Stimulated activated CD4-positive, alpha-beta T cell treated with anti-CD3 and anti-CD28 coated beads, Interleukin-15, amount 100 ng/mL, for 1 hour (primary cell): ENCODE measurements at places on chromosomes 7 and 10.

- no peak for DNase-seq
Observed at GRCh38 chr7:100860702-100861615, 6.2 kb upstream of the TRIP6 start.

DNA sequence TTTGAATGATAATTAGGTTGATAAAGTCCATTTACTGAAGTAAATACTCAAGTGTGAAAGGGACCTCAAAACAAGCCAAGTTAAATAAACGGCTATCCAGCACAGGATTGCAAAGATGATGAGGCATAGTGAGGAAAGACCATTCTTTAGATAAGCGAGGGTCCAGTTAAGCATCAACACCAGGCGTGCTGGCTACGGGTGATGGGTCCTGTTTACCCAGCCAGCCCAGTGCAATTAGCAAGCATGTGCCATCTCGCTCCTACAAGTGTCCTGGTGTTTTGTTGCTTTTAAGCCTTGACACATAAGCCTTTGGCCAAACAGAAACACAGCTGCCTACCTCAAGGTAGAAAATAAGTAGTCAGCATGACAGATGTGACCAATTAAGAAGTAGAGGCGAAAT, 7.1 kb downstream of the NEBL start:
- no peak for DNase-seq

DNA sequence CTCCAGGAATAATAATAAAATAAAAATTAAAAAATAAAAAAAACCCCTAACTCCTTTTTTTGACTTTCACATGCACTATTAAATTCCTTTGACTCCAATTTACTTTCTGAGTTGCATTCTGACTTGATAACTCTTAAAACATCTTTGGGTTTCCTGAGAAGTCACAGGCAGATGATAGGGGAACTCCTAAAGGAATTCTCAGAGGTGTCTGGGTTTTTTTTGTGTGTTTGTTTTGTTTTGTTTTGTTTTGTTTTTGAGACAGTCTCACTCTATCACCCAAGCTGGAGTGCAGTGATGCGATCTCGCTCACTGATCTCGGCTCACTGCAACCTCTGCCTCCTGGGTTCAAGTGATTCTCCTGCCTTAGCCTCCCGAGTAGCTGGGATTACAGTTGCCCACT, 52.7 kb upstream of the APBB1IP start:
- DNase-seq, result no peak

- no peak for DNase-seq
Observed at GRCh38 chr7:74380720-74381119, 73.0 kb upstream of the GTF2IRD1 start.

- DNase-seq, result no peak
Observed at GRCh38 chr10:104325436-104326435, 12.5 kb downstream of the ITPRIP start.

GRCh38 chr7:136229790-136230189, 252.6 kb upstream of the MTPN start:
- DNase-seq, result no peak

GRCh38 chr7:685540-685939, 41.0 kb upstream of the DNAAF5 start:
- no peak for DNase-seq

DNA sequence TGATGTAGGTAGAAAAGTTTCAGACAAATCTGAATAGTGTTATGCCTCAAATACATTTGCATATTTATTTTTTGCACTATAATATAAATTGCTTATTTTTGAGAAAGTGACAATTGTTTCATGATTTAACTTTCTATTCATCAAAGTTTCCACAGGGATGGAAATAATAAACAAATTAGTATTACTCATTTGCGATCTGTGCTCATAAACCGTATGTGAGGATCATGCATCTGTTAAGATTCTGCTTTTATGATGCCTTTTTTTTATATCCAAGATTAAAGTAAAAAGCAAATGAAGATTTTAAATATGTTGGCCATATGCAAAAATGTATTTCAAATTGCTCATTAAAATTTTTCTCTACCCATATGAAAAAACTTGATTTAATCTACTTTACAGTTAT, 45.2 kb upstream of the CAV2 start:
- DNase-seq, result no peak

GRCh38 chr10:126939706-126940105, 34.5 kb downstream of the DOCK1 start:
- no peak for DNase-seq

- no peak for DNase-seq
Observed at GRCh38 chr7:11835260-11835659, 3.3 kb upstream of the THSD7A start.

DNA sequence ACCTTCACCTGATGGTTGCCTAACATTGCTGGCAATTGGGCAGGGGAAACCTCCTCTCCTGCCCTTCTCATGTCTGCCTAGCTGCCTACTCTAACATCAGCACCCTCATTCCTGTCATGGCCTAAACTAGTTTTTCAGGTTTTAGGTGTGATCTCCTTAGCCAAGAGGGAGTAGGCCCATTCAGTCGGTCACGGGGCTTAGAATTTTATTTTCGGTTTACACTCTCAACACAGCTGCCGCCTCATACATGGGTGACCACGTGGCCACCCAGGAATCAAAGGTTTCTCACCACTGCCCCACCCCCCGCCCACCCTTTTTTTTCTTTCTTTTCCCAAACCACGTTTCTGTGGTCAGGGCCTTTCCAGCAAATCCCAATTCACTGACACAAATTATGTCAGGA, 97.2 kb downstream of the RALA start:
- DNase-seq, result no peak

GRCh38 chr7:157373493-157373892, 36.7 kb downstream of the DNAJB6 start:
- DNase-seq, result no peak

- DNase-seq, result no peak
Observed at GRCh38 chr7:44575054-44575453, 1.3 kb upstream of the DDX56 start.

DNA sequence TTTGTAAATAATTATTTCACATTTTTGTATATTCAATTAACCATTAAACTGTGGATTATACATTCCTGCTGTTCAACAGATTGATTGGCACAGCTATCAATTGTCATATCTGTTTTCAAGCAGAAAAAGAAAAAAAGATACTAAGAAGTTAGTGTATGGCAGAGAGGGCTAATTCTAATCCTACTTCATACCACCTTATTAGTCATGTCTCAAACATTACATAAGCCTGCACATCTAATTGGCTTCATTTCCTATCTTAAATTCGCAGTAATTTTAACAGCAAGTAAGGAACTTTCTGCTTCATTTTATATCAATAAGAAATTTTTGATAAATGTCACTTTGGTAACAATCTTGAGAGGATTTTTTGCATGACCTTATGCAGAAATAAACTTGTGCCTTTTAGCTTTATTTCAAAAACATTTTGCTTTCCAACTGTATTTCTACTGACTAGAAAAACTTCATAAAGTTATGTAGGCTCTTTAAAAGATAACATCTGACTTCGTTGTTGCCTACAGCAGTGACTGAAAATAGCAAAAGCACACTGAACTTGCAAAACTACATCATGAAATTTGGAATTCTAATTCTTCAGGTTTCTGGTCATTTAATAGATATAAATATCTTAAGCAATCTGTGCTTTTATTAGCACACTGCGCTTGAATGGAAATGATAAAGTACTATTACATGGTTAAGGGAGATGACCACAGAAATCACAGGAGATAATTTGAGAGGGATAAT, 111.5 kb downstream of the SEMA3C start:
- no peak for DNase-seq

DNA sequence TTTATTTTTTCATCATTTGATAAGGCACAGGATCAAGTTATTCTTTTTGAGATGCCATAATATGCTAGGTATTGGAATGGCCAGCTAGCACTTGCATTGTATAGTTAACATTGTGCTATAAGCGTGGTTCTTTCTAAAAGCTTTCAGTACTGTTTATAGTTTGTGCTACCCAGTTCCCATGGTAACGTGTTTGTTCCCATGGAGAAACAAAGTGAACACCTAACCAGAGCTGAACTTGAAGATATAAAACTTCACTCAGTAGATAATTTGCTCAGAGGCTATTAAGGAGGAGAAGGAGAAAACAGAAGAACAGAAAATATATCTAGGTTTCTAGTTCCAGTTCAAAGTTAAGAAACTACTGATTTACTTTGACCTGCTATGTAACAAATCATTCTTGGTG, 23.6 kb upstream of the ITGB8 start:
- DNase-seq, result no peak

- no peak for DNase-seq
Observed at GRCh38 chr7:100137851-100138760, 10.6 kb upstream of the LAMTOR4 start.

- DNase-seq, result no peak
Observed at GRCh38 chr10:44581996-44582395, 197.1 kb upstream of the CXCL12 start.

DNA sequence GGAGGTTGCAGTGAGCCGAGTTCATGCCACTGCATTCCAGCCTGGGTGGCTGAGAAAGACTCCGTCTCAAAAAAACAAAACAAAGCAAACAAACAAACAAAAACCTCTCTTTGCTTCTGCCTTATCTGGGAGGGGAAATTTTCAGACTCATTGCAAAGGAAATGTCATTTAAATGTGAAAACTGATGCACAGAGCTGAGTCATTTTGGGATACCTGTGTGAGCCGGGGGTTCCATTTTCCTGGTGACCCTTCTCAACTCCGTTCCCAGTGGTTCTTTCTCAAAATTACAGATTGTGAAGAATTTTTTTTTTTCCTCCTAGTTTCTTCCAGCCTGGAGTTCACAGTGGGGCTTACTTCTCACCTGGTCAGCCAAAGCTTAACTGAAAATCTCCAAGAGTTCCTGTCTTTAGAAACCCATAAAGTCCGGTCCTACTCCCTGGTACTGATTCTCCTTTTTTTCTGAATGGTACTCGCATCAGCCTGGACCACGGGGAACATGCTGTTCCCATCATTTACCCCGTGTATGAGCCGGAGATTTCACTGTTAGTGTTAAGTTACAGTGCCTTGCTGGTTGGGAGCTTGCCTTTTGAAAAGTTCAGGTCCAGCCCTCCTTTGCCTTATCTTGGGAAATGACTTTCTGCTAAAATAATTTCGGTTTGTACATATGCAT, 56.9 kb downstream of the RBM20 start:
- no peak for DNase-seq

GRCh38 chr10:102600816-102601215, 43.5 kb upstream of the TRIM8 start:
- no peak for DNase-seq

DNA sequence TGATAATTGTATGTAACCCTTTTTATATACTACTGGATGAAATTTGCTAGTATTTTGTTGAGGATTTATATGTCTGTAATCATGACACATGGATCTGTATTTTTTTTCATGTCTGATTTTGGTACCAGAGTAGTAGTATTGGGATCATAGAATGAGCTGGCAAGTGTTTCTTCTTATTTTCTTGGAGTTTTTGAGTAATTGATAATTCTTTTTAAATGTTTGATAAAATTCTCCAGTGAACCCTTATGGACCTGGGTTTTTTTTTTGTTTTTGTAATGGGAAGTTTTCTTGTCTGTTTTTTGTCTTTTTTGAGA, 28.4 kb downstream of the ZNF33A start:
- DNase-seq, result no peak

DNA sequence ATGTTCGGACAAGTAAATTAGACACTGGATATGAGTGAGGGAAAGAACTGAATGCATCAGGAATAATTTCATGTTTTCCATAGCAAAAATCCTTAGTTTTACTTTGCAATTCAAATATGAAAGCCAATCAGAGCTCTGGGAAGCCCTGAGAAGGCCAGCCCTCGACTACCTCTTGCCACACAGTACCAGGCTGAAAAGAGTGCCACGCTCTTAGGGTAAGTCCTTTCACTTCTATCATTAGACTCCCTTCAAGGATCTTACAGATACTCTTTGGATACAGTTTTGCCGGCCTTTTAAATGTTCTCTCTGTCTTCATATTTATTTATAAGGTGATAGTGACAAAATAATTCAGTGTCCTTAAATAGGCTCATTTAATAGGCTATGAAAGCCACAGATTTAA, 1.9 kb downstream of the COBL start:
- no peak for DNase-seq

GRCh38 chr7:8117195-8117594, 144.8 kb downstream of the ICA1 start:
- no peak for DNase-seq

GRCh38 chr7:1557006-1557405, 1.0 kb upstream of the TMEM184A start:
- DNase-seq, result no peak

- no peak for DNase-seq
Observed at GRCh38 chr7:122676466-122676865, 22.5 kb downstream of the RNF133 start.

DNA sequence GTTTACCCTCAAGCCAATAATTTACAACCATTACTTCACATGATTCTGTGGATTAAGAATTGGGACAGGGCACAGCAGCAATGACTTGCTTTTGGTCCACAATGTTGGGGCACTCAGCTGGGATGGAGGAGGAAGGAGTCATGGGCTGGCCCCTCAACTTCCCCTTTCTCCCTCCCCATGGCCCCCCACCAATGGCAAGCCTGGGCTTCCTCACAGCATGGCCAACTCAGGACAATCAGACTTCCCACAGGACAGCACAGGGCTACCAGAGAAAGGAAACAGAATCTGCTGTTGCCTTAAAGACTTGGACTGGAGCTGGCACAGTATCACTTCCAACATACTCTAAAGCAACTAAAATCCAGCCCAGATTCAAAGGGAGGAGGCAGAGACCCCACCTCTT, 160.7 kb downstream of the PTPN20 start:
- no peak for DNase-seq

DNA sequence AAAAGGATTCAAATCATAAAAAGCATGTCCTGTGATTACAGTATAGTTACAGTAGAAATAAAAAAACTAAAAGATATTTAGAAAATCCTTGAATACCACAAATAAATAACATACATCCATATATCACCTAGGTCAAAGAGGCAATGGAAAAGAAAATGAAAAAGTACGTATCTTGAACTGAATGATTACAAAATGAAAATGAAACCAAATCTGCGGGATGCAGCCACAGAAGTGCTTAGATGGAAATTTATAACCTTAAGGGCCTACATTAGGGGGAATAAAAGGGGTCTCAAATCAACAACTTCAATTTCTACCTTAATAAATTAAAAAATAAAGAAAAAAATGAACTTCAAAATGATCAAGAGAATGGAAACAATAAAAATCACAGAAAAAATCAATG, 879.0 kb upstream of the CELF2 start:
- DNase-seq, result no peak

DNA sequence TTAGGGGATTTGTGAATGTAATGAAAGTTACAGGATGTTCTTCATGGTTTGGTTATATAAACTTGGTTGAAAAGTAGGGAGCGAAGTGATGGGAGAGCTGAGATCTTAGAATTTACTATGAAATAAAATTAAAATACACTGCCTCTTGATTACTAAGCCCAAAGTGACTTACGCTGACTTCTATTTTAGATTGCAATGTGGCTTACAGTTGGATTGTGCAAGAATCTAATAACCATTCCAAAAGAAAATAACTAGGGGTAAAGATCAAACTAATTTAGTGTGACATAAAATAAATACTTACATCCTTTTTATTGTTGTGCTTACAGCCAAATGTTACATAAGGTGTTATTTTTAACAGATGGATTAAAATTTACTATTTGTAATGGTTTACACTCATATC, 15.3 kb downstream of the WNT16 start:
- no peak for DNase-seq
